Sigmoid colon (tissue), 7 donors: ENCODE measurements at places on chromosomes 1 and 21.

GRCh38 chr1:208318150-208318734, 74.1 kb upstream of the PLXNA2 start:
- H3K27ac ChIP-seq = no peak overlapping the region
- H3K36me3 ChIP-seq = no peaks in the 10 kb centered on the region
- no peak for DNase-seq
- no peaks in the 10 kb centered on the region for H3K4me1 ChIP-seq

GRCh38 chr1:172414331-172414730, 6.2 kb upstream of the C1orf105 start:
- no peaks in the 10 kb centered on the region for H3K27me3 ChIP-seq
- H3K27ac ChIP-seq = no peak overlapping the region
- no peaks in the 10 kb centered on the region for H3K36me3 ChIP-seq
- H3K4me1 ChIP-seq = no peaks in the 10 kb centered on the region
- DNase-seq = no peak

- no peaks in the 10 kb centered on the region for H3K36me3 ChIP-seq
- peaks cover 29% of the 10 kb centered on the region for H3K4me1 ChIP-seq
- peaks cover 78% of the 10 kb centered on the region for H3K27me3 ChIP-seq
- H3K4me3 ChIP-seq = no peak overlapping the region
Measured at GRCh38 chr1:6444377-6444776, 19.8 kb downstream of the ESPN start.

- H3K27ac ChIP-seq = no peak overlapping the region
- no peaks in the 10 kb centered on the region for H3K36me3 ChIP-seq
- H3K27me3 ChIP-seq = no peaks in the 10 kb centered on the region
- DNase-seq = no peak
- no peaks in the 10 kb centered on the region for H3K4me1 ChIP-seq
Measured at GRCh38 chr1:34898330-34898761, 31.1 kb downstream of the DLGAP3 start.

- no peak overlapping the region for H3K4me3 ChIP-seq
- H3K27ac ChIP-seq = no peak overlapping the region
- no peaks in the 10 kb centered on the region for H3K27me3 ChIP-seq
- peaks cover 12% of the 10 kb centered on the region for H3K4me1 ChIP-seq
- no peak for DNase-seq
Measured at GRCh38 chr1:80529546-80529945, 1271.2 kb upstream of the ADGRL2 start.

GRCh38 chr1:231719485-231720183, 93.0 kb downstream of the DISC1 start:
- H3K4me3 ChIP-seq = no peak overlapping the region
- H3K36me3 ChIP-seq = no peaks in the 10 kb centered on the region
- no peak overlapping the region for H3K27ac ChIP-seq
- no peak for DNase-seq
- H3K4me1 ChIP-seq = no peaks in the 10 kb centered on the region

DNA sequence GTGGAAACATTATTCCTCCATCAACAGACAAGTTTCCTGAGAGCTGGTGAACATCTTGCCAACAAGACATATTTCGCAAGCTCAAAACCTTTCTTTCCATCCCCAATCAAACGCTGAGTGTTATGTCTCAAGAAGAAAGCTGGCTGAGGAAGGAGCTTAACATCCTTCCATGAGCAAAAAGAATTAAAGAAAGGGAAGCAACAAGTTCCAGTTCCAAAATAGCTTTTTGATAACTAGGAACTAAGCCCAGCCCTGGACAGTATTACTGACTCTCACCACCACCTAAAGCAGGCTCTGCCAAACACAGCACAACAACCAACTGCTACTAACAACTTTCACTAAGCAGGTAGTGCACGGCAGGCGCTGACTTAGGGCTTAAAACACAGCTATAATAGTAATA, 50.2 kb downstream of the CAPZB start:
- peaks cover 99% of the 10 kb centered on the region for H3K4me1 ChIP-seq
- peak; percentile 79 for DNase-seq
- H3K36me3 ChIP-seq = no peaks in the 10 kb centered on the region
- no peaks in the 10 kb centered on the region for H3K27me3 ChIP-seq
